Activated T-helper 1 cell treated with anti-CD3 and anti-CD28 coated beads, Interleukin-12 subunit alpha, Interleukin-12 subunit beta, Interleukin-2, Interleukin-4 antibody, amounts not matched to agents 30 ng/mL and 10 ng/mL and 1 ng/mL, durations not matched to agents 14 hours and 24 hours and 36 hours (primary cell): ENCODE measurements at places on chromosomes 5 and 9. TPM values are rescaled to one million over a fixed set of nuclear protein-coding genes. Genes with fewer than 3 reads are reported as not detected.
A peak's percentile ranks its signal among the peaks of the same experiment; 100 is the strongest.

- DNase-seq: no peak
Measured at GRCh38 chr5:52491071-52491787, 296.5 kb upstream of the ITGA1 start.

GRCh38 chr9:123470991-123471770 is 115.2 kb downstream of the CRB2 start:
- no peak for DNase-seq

DNA sequence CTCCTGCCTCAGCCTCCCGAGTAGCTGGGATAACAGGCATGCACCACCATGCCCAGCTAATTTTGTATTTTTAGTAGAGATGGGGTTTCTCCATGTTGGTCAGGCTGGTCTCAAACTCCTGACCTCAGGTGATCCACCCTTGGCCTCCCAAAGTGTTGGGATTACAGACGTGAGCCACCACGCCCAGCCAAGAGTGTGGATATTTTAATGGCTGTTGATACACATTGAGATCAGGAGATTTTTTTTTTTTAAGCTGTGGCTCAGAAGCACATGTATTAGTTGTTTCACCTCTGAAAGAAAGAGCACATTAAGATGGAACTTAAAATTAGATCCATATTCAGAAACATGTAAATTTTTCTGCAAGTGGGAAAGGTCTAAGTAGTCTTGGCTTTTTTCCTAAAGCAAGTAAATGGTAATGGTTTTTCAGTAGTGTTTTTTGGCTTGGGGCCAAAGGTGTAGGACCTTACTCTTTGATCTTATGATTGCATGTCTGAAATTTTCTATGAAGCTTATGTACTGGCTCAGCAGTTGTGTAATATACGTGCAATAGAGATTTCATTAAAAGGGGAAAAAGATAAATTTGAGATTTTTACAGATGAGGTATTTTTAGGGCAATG is 9.9 kb downstream of the RBM27 start:
- no peak for DNase-seq

DNA sequence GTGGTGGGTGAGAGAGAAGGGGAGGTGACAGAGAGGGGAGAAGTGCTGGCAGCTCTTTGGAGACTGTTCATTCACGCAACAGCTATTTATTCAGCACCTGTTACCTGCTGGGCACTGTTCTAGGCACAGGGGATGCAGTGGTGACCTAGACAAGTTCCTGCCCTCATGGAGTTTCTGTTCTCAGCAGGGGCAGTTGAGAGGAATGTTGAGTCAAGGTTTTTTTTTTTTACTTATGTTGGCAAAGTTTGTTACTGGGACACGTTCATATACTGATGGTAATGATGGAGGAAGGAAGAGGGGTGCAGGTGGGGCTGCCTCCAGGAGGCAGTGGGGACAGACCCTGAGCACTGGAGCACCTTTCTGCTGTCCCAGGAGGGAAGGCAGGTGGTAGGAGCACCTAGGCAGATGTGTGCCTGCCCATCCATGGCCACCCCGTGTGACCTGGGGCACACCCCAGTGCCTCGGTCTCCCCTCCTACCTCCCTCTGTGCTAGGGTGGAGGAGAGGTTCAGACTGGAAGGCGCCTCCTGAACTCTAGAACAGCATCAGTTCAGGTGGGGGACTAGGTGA is 49.4 kb upstream of the SLC25A51 start:
- DNase-seq: no peak

DNA sequence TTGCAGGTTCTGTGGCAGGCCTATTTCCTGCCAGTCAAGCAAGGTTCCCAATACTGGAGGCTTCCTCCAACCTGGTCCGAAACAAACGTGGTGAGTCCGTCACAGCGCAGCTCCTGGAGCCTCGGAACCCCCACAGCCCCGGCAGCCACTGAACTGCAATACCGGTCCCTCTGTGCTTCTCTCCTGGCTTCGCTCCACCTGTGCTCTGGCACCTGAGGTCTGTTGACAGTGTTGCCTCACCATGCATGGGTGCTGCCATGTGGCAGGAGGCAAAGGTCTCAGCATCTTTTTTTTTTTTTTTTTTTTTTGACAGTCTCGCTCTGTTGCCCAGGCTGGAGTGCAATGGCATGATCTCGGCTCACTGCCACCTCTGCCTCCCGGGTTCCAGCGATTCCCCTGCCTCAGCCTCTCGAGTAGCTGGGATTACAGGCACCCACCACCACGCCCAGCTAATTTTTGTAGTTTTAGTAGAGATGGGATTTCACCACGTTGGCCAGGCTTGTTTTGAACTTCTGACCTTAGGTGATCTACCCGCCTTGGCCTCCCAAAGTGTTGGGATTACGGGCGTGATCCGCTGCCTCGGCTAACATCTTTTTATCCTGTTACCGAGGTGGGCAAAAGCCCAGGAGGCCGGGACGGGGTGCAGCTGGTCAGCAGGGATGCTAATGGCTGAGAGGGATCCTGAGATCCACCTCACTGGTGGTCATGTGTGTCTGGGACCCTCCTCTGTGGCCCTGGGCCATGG is 57.1 kb upstream of the RNU6ATAC start:
- no peak for DNase-seq

DNA sequence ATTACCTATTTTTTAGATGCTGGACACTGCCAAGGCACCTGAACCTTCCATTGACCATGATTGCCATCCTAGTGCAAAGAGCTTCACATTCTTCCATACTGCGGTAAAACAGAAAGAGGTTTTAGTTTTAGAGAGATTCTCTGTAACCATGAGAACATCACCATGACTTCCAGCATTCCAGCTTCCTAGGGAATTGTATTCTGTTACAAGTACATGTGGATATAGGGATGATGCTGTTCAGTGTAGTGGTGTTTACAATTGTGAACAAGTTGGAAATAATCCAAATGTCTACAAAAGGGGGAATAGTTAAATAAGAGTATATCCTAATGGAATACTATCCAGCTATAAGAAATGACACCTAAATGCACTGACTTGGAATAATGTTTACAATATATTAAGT is 22.4 kb downstream of the NIPSNAP3B start:
- no peak for DNase-seq

DNA sequence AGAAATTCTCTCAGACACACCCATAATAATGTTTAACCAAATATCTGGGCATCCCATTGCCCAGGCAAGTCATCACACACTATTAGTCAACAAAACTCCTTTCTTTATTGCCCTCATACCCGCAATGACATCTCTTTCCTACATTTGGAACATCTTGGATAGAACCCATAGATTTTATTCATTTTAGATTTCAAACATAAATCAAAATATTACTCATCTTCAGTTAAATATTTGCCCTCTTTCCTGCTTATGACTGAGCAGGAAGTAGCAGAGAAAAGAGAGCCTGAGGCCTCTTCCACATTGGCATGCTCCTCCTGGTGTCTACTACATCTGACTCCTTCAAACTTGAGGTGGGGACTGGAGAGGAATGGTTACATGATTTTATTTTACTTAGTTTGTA is 592.0 kb downstream of the CHSY3 start:
- DNase-seq: no peak

- no peak for DNase-seq
Measured at GRCh38 chr9:19689328-19690101, 99.3 kb downstream of the SLC24A2 start.

- DNase-seq: no peak
Measured at GRCh38 chr5:153551537-153552079, 61.1 kb downstream of the GRIA1 start.

DNA sequence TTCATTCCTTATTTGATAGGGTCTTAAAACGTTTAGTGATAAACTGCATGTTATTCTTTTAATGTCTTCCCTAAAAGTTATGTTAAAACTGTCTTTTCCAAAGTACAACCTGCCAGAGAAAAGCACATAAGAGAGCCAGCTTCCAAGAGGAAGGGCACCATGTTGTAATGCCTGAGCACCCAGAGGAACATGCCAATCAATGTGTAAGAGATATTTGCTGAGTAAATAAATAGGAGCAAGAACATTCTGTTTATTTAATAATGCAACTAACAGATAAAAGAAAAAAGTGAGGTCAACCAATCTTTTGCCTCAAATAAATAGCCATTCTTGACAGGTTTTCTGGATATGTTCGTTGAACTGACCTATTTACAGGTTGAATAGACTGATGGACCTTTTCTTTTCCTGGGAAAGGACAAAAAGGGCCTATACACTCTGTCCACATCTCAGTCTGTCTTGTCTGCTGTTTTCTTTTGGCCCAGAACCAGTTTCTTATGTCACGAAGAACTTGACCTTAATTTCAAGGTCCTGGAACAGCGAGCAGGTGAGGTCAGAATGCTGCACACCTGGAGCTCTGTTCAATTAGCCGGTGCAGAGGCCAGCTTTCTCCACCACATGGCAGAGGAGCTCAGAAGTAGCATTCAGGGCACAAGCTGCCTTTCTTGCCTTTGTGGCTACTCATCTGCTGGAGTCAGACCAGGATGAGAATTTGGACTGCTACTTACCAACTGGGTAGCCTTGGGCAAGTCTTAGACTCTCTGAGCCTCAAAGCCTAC is 77.7 kb downstream of the PLCXD3 start:
- DNase-seq: no peak

DNA sequence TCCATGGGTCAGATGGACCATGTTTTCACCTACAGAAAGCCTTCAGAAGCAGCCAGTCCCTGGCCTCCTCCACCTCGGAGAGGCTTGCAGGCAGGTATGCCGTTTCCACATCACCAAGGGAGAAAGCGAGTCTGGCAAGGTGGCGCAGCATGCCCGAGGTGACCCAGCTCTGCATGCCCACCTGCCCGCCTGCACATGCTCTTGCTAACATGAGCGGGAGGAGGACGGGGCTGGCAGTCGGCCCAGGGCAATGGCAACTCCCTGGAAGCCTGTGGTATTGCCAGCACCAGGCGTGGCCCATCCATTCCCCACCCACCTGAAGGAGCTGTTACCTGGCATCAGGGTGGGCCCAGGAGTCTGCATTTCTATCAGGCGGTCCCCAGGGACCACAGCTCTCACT is 3.3 kb upstream of the NINJ1 start:
- DNase-seq: no peak

GRCh38 chr9:126719618-126720031 is 85.2 kb upstream of the ZBTB43 start:
- peak; percentile 84 for DNase-seq

- peak; percentile 19 for DNase-seq
Measured at GRCh38 chr9:137224830-137225694, at the start of gene CYSRT1. Gene CYSRT1 (plus strand): TSS chr9:137225174. CDS start chr9:137225622, 448 bp downstream.

DNA sequence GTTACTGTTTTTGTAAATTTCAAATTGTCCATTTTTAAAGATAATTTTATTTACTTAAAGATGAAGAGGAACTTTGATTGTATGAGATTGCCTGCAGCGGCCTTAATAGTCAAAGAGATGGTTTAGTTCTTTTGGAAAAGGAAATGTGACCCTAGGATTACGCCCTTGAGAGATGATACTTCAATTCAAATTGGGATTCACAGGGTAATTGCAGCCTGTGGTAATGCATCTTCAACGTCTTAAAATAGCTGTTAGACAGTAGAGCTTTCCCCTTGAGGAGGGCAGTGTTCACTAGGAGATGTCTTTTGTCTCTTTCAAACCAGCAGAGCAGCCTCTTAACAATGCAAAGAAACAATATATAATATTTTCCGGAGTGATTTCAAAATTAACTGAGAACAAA is 127.1 kb downstream of the TAF11L14 start:
- DNase-seq: no peak

DNA sequence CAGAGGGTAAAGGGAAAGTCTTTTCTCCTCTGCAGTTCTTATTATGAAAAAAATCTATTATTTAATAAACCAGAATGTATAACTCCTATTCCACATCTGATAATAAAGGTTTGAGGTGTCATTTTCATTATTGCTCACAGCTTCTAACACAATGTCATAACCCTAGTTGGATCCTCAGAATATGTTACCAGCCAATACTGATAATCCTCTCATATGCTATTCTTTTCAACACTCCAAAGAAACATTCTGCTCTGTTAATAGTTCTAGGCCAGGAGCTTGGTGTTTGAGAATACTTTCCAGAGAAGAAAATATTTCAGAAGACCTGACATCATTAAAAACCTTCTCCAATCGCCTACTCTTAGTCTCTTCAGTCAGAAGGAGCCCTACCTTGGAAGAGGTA is 127.1 kb downstream of the PIK3R1 start:
- no peak for DNase-seq

DNA sequence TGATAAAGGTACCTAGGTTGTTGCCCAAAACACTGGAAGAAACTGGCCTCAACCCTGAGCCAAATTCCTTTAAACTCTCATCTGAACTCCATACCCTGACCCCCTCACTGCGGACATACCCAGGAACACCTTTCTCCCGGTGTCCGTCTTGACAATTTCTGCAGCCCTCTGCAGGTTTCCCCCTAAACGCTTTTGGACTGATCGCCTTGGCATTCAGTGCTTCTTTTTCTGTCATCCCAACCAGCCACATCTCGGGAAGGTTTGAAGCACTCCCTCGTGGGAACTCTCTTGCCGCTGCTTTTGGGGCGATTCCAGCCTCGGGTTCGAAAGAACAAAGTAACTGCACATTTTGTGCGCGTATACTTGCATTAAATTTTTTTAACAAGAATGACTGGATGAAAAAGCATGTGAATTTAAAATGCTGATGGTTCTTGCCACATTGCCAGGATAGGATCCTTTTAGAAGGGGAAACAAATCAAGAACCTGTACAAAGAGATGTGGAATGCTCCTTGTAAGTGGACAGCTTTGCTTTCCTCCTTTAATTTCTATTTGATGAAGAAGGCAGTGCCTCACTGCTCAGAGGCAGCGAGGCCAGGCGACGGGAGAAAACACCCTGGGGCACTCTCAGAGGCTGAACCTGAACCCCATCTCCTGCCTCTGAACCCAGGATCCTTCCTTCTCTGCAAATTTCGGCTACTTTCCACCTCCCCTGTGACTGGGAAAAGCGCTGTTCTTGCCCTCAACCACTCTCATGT is 615 bp downstream of the PSMD5 start:
- no peak for DNase-seq

- no peak for DNase-seq
Measured at GRCh38 chr9:79745752-79746336, 174.1 kb downstream of the TLE4 start.

GRCh38 chr5:119596046-119596445 is 33.3 kb upstream of the FAM170A start:
- DNase-seq: no peak

DNA sequence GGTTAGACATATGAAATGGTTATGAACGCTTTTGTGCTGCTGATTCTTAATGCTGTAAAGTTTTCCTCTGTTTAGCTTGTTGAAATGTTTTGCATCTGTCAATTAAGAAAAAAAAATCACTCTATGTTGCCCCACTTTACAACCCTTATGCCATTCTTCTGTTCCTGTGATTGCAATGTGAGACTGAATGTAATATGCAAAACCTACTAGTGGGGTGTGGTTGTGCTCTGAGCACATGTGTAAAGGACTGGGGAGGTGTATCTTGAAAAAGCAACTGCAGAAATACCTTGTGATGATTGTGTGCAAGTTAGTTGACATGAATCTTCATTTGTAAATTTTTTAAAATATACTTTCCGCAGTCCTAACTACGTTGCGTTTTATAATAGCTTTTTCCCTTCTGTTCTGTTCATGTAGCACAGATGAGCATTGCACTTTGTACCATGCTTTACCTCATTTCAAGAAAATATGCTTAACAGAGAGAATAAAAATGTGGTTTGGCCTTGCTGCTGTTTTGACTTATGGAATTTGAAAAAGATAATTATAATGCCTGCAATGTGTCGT is 357.0 kb upstream of the PIK3R1 start:
- DNase-seq: no peak

The HRCT1 gene
- total RNA-seq: not detected in 2 replicates

The KIF20A gene
- total RNA-seq: 17.4 and 18.8 TPM in 2 replicates

The MARCHF11 gene
- not detected in 2 replicates for total RNA-seq

The LAMC3 gene
- total RNA-seq: 0.05 TPM in 2 replicates

The EEIG1 gene
- total RNA-seq: 39.8 and 43.4 TPM in 2 replicates

The GABRP gene
- not detected in 2 replicates for total RNA-seq

The GRIN3A gene
- total RNA-seq: not detected in 2 replicates

The DTWD2 gene
- total RNA-seq: 1.6 and 1.9 TPM in 2 replicates

The CHSY3 gene
- total RNA-seq: not detected in 2 replicates

The GABRB2 gene
- not detected in 2 replicates for total RNA-seq
